ENCODE measurements at places on chromosomes 6 and 20.
A peak's percentile ranks its signal among the peaks of the same experiment; 100 is the strongest.

GRCh38 chr6:138609801-138610430 is 110.6 kb upstream of the NHSL1 start:
- no peak for DNase-seq

- no peak for DNase-seq
These were observed 105.8 kb downstream of the SLX4IP start for GRCh38 chr20:10540636-10541493.

GRCh38 chr20:17457079-17457478 is 74.1 kb downstream of the BFSP1 start:
- DNase-seq: peak; percentile 18

GRCh38 chr6:160899671-160900430 is 91.7 kb upstream of the MAP3K4 start:
- no peak for DNase-seq

DNA sequence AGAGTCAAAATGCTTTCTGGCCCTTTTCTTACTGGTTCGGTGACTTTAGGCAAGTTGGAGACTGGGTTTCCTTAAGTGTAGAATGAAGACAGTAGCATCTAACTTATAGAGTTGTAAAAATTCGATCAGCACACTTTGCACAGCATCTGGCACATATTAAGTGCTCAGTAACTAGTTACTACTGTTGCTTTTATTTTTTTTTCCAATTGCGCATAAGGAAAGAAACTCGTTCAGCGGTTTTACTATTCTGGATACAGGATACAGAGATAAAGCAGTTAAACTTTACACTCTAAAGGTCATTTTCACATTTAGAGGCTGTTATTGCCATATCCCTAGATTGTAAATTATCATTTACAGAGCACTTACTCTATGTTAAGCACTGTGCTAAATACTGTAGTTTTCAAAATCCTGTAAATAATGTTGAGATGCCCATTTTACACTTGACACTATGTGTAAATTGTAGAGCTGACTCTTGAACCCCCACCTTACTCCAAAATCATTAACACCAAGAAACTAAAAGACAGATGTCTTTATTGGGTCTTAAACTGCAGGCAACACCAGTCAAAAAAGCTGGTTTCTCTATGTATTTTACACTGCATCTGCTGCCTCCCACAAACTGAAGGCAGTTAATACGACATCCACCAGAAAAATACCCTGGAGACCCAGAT is 886 bp downstream of the ROMO1 start:
- no peak for DNase-seq

DNA sequence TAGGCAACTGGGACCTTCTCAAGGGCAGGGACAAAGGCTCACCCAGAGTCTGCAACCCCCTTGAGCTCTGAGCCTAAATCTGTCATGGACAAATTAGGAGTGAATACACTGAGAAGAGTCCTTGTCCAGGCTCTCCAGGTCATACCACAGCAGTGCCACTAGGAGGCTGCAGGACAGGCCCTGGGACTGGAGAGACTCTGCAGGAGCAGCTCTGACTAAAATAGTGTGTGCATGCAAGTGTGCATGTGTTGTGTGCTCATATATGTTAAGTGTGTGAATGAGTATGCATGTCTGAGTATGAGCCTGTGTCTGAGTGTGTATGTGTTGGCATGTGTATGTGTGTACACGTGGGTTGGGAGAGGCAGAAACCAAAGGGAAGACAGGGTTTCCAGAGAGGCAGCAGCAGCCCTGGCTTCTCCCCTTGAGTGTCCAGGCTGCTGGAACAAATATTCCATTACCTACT is 27.1 kb downstream of the MRPL14 start:
- no peak for DNase-seq

DNA sequence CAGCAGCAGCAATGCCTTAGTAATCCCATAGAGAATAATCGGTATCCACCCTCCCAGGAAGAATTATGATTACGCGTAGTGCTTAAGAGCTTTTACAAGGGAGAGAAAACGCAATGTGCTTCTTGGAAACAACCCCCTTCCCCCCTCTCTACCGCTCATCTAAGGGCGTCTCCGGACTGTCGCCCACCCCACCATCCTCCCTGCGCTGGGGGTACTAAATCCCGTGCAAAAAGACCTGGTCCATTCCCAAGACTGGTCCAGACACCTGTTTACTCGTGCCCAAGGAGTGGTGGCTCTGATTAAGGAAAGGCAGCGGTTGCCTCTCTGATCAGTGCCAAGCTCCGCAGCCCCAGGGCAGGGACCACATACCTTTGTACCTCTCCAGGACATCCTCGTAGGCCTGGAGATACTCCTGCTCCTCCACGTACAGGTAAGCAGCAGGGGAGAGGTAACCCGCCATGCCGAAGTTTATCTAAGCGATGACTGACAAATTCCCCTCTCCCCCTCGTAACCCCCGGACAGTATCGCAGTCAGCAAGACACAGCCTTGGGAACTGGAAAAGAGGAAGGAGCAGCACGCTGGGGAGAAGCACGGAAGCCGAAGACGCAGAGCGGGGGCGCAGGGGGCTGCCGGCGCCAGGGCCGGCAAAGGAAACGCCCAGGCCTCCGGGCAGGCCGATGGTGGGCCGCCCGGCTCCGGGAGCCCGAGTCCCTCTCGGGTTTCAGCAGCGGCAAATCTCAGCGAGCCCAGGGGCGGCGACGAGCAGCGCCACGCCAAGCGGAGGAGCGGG is 112.0 kb upstream of the BEND6 start:
- DNase-seq: peak; percentile 78

DNA sequence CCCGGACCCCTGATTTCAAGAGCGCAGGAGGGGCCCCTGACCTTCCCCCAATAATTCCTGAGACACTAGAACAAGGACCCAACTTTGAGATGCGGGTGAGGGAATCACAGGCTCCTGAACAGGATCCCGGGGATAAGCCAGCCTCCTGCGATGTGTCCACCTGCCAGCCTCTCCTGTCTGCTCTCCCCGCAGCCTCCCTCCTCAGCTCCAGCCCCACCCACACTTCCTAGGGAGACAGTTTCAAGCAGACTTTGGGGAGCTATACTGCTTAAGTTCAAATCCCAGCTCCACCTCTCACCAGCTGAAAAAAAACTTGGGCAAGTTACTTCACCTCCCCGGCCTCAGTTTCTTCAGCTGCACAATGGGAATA is 50.8 kb downstream of the GRM4 start:
- no peak for DNase-seq

DNA sequence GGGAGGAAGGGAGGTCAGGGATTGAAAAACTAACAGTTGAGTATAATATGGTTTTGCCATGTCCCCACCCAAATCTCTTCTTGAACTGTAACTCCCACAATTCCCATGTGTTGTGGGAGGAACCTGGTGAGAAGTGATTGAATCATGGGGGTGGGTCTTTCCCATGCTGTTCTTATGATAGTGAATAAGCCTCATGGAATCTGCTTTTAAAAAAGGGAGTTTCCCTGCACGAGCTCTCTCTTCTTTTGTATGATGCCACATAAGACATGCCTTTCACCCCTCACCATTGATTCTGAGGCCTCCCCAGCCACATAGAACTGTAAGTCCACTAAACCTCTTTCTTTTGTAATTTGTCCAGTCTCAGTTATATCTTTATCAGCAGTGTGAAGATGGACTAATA is 833.4 kb upstream of the MAP3K7 start:
- no peak for DNase-seq

- no peak for DNase-seq
These were observed 7.2 kb downstream of the ATP9A start for GRCh38 chr20:51760905-51761546.

DNA sequence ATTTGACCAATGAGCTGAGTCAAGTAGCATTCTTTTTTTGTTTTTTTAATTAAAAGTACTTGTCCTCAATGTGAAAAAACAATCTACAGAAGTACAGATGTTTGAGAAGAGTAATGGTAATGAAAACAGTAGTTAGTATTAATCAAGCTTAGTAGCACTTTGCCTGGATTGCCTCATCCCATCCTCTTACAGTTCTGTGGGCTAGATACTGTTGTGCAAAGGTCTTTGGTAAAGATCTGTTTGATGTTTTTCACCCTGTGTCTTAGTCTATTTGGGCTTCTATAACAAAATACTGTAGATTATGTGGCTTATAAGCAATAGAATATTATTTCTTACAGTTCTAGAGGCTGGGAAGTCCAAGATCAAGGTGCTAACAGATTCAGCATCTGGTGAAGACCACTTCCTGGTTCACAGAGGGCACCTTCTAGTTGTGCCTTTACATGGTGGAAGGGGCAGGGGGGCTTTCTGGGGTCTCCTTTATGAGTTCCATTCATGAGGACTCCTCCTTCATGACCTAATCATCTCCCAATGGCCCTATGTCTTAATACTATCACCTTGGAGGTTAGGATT is 84.3 kb downstream of the SHLD1 start:
- no peak for DNase-seq

DNA sequence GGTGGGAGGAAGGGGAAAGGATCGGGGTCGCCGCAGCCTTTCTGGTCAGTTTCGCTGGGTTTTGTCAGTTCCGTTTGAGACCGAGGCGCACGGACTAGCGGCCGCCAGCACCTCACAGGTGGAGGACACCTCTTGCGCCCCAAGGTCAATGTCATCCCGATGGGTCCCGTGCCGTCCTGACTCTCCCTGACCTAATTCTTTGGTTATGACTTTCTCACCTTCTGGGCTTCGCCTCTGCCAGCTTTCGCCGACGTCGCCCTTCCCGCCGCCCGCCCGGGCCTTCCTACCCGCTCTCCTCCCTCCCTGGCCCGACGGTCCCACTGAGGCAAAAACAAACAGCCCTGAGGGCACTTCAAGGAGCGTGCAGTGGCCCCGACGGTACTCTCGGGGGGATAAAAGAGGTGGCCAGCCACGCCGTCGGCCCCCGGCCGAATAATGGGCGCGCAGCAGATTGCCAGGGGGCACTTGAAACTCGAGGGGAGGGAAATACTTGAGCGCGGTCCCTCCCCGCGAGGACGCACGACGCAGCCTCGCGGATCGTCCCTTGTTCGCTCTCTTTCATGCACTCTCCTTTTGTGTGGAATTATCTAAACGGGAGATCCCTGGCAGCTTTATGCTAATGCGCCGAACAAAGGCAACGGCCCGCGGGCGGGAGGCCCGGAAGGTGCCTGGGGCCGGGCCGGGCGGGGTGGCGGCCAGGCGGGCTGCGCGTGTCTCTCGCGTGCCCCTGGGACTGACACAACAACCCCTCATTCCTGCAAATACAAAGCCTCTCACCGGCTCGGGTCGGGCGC is 3.9 kb upstream of the INSM1 start:
- no peak for DNase-seq

DNA sequence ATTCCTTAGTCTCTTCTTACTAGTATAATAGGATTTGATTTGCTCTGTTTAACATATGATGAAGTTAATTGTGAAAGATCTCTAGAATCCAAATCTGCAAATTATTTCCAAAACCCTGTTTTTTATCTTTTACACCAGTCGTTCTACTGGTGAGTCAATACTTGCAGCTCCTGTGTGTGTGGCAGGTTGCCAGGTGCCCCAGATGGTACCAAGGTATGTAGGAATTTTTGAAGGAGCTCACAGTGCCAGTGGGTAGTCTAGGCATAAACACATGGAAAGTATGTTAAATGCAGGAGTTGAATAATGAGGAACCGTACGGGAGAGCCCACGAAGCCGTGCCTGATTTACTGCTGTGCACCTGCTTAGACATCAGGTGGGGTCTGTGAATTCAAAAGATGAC is 192.2 kb downstream of the FARS2 start:
- no peak for DNase-seq

GRCh38 chr6:71126506-71126905 is 162.1 kb upstream of the OGFRL1 start:
- DNase-seq: no peak

DNA sequence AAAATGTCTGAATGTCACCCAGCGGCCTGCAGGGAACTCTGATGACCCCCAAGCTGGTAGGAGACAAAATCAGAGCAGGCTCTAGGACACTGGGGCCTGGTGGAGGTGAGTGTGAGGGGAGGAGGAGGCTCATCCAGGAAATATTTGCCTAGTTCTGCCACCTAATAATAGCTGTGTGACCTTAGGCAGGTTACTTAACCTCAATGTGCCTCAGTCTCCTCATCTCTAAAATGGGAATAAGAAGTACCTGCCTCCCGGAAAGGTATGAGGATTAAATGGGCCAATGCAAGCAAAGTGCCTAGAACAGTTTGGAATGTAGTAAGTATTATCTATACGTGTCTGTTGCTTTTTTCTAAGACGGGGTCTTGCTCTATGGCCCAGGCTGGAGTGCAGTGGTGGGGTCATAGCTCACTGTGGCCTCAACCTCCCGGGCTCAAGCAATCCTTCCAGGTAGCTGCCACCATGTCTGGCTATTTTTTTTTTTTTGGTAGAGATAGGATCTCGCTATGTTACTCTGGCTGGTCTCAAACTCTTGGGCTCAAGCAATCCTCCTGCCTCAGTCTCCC is 60.4 kb downstream of the RAB44 start:
- no peak for DNase-seq

- DNase-seq: peak; percentile 64
These were observed 44.3 kb downstream of the TPD52L1 start for GRCh38 chr6:125197795-125198269.

DNA sequence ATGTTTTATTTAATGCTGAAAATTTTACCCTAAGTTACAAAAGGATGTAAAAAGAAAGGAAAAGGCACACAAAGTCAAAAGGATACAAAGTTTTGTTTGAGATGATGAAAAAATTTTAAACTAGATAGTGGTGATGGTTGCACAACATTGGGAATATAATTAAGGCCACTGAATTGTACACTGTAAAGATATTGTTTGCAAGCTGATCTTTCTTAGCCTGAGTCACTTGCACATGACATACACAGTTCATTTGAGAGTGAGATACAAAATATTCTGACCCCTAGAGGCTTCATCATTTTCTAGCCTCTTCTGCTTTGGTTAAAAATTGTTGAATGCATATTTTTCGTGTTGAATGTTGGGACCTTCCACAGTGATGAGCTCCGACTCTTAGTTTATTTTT is 462.6 kb downstream of the HDGFL1 start:
- no peak for DNase-seq

DNA sequence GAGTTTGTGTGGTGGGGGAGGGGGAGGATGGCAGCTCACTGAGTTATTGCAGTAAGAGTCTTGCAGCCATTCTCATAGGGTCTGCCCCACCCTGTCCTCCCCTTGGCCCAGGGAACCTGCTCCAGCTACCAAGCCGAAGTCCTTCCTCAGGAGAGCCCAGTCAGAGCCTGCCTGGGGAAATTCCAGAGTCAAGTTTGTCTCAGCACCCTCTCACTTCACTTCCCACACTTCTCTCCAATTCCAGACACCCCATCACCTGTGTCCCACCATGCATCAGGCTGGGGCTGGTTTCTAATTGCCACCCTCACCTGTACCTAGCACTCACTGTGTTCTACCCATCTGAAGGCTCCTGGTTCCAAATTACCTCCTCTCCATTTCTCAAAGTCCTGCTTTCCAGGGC is 10.3 kb upstream of the SLC22A16 start:
- DNase-seq: no peak

DNA sequence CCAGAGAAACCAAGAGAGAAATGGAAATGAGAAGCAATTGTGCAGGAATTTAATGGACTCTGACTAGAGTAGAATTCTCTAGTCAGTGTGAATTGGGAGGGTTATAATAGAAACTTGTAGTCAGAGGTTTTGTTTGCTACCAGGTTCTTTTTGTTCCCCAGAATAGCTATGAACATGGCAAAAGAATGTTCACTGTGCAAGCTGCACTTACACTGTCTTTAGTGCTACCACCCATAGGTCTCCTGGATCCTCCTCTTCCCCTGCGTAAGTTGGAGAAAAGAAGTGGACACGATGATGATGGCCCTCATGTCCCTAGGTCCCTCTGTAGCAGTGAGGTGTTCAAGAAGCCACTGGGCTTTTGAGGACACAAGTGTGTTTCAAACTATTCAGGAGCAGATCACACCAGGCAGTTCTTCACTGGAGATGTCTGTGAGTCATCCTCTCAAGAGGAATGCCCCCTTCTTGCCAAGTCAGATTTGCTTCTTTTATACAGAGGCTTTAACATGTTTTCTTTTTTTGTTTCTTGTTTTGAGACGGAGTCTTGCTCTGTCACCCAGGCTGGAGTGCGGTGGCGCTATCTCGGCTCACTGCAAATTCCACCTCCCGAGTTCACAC is 47.6 kb upstream of the SMIM8 start:
- DNase-seq: no peak

Data from suprapubic skin (tissue), 4 donors.